ENCODE measurements at places on chromosomes 7 and 10.
A peak's percentile ranks its signal among the peaks of the same experiment; 100 is the strongest.

DNA sequence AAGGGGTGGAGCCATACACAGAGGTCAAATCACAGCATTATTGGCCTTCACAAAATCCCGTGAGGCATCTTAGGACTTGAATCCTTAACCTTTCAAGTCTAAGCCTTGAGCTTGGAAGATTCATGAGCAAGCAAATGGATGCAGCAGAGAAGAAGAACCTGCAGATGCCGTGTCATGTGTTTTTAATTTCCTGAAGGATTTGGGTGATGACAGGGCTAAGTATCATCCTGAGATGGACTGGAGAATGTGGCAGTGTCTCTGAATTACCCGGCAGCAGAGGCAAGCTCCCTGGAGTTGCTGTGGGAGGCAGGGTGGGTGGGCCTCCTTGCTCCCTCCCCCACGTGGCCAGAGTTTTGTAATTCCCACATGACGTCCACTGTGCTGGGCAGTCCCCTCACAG lies 50.8 kb downstream of the GCC1 start:
- DNase-seq = no peak

GRCh38 chr10:36766940-36767339 lies 358.5 kb upstream of the ANKRD30A start:
- DNase-seq = no peak

DNA sequence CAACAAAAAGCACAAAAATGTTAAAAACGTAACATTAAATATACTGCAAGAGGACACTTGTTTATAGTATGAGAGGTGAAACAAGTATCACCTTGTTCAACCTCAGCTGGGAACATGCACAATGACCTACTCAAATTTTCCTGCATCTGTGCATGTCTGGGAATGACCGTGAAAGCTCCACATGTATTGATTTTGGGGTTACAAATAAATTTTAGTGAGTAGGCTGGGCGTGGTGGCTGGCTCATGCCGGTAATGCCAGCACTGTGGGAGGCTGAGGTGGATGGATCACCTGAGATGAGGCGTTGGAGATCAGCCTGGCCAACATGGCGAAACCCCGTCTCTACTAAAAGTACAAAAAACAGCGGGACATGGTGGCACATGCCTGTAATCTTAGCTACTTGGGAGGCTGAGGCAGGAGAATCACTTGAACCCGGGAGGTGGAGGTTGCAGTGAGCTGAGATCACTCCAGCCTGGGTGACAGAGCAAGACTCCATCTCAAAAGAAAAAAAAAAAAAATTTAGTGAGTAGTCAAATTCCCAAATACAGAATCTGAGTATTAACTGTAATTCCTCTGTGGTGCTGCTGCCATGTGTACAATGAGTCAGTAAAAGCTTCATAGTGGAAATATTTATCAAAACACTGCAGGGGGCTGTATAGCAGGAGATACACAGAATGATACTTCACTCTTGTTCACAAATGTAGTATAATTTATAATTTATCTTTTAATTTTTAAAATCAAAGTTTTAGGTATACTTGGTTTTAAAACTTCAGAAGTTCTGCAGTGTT lies 41.1 kb downstream of the SUGCT start:
- DNase-seq = no peak

DNA sequence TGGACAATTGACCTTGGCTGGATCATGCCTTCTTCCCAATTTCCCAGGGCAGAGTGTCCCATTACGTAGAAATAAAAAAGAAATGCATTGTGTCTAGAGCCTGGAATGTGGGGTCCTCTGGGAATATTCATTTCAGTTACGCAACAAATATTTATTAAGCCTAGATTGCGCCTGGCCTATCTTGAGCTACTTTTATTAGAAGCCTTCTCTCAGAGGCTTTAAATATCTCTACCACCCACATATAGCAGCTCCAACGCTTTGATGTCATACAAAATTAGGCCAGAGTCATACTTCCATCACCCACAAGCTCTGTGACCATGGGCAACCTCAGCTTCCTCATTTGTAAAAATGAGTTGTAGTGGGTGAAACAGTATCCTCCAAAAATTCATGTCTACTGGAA lies 24.9 kb upstream of the CARD11 start:
- no peak for DNase-seq

DNA sequence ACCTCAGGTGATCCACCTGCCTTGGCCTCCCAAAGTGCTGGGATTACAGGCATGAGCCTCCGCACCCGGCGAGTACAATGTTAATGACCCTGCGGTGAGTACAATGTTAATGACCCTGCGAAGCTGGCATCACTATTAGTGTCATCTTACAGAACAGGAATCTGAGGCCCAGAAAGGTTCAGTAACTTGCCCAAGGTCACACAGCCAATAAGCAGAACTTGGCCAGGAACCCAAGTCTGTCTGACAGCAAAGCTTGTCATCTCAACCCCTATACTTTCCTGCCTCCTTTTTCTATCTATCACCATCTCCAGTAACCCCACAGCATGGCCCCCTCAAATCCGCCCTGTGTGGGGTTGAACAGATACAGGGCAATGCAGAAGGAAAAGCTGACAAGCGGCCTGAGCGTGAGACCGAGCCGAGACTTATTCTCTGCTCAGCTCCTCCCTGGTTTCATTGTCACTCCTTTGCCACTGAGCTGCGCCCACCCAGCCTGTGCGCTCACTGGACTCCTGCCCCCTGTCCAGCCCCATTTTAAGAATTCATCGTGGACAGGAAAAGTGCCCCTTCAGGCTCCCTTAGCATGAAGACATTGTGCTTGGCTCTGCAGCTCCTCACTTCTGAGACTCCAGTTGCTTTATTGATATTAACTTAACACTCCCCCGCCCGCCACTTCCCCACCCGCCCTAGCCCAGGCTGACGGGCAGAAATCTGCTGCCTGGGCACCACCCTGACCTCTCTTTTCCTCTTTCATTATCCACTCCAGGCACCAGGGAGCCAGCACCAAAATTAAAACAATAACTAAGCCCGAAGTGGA lies 58.1 kb upstream of the LBX1 start:
- DNase-seq = no peak

- DNase-seq = no peak
These were observed 207.0 kb upstream of the PPP2R2D start for GRCh38 chr10:131693766-131694165.

DNA sequence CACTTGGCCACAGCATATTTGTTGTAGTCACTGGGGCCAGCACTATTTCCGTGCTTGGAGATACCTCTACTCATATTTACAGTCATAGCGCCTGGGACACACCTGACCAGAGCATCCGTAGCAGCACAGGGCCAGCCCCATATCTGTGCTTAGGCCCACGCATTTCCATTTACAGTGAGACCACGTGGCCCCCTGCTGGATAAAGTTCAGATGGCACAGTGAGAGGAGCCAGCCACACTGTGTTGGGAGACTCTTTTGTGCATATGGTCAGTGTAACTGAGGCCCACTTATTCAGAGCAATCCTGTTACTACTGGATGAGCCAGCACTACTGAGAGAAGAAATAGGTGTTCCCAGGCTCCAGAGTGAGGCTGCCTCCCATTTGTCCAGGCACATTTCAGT lies 455.3 kb downstream of the REEP3 start:
- no peak for DNase-seq

- DNase-seq = no peak
These were observed 256.8 kb upstream of the FZD8 start for GRCh38 chr10:35898716-35899440.

- no peak for DNase-seq
These were observed 104.4 kb upstream of the PHYHIPL start for GRCh38 chr10:59072038-59072437.

DNA sequence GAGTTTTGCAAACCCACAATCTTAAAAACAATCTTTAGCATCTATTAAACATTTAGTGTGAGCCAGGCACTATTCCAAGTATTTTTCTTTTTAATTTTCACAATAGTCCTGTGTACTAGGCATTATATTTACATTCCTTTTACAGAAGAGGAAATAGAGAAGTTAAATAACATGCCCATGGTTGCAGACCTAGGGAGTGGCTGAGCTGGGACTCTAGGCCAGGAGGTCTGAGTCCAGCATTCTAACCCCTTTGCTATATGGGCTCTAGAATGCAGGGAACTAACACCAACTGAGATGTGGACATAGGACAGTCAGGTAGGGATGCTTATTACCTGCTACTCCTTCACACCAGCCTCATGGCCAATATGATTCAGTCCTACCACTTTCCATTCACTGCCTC lies 243.8 kb downstream of the XPNPEP1 start:
- DNase-seq = no peak

- peak; percentile 45 for DNase-seq
These were observed 101.1 kb upstream of the TARP start for GRCh38 chr7:38374507-38374906.

GRCh38 chr7:44401692-44402091 lies 76.3 kb upstream of the CAMK2B start:
- DNase-seq = no peak

DNA sequence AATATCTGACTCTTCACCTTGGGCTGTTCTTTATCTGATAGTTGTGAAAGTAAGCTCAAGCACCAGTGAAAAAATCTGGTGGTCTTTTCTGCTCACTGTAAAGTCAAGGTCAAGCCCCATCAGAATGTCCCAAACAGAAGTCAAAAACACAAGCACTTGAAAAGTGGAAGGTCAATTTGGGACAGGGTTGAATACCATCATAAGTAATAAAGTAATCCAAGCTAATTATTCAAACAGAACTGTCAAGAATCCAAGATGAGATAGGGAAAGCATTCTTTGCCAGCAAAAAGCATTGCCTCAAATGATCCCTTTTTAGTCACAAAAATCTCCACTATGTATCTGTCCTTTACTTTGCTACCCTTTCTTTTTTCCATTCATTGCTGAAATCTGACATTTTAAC lies 430.1 kb upstream of the NPVF start:
- DNase-seq = no peak

DNA sequence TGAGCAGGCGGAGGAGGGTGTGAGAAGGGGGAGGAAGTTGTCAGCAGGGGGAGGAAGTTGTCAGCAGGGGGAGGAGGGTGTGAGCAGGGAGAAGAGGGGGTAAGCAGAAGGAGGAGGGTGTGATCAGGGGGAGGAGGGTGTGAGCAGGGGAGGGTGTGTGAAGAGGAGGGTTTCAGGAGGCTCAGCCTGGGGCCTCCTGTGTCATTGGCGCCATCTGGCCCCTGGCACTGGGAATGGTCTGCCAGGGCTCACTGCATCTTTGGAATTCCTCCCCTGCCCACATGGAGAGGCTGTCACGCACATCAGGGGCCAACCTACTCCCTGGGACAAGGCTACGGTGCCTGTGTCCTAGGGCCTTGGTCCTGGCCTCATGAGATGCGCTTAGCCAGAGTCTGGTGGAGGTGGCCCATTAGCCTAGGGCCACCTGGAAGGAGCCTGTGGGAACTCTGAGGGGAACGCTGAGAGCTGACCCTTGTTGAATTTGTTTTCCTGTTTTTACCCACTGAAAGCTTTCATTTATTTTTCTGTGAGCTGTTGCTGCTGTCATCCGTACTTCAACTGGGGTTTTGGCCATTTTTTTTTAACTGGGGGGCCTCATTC lies 18.0 kb downstream of the CAMK2B start:
- DNase-seq = no peak

- no peak for DNase-seq
These were observed 250.9 kb downstream of the SNX13 start for GRCh38 chr7:17689361-17689902.

GRCh38 chr10:125709553-125710474 lies 9.7 kb upstream of the EDRF1 start:
- no peak for DNase-seq

DNA sequence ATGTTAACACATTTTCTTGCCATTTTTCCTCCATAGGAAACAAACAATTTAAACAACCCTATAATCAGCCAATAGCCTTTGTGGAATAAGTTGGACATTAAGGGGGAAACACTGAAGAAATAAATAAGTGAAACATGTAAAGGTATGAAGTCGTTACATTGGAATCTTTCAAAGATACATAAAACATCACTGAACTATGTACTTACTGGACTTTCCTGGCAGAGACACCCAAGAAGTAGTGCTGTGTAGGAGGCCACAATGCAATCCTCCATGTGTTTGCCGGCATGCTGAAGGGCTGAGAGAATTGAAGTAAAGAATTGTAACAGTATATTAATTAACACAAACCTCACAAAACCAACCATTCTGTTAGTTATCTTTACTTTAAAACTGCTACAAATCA lies 76.5 kb upstream of the GRID1 start:
- DNase-seq = no peak

- no peak for DNase-seq
These were observed 166.4 kb upstream of the TNRC18 start for GRCh38 chr7:5589819-5590595.

GRCh38 chr7:45027774-45028114 lies 27.7 kb downstream of the CCM2 start:
- no peak for DNase-seq

DNA sequence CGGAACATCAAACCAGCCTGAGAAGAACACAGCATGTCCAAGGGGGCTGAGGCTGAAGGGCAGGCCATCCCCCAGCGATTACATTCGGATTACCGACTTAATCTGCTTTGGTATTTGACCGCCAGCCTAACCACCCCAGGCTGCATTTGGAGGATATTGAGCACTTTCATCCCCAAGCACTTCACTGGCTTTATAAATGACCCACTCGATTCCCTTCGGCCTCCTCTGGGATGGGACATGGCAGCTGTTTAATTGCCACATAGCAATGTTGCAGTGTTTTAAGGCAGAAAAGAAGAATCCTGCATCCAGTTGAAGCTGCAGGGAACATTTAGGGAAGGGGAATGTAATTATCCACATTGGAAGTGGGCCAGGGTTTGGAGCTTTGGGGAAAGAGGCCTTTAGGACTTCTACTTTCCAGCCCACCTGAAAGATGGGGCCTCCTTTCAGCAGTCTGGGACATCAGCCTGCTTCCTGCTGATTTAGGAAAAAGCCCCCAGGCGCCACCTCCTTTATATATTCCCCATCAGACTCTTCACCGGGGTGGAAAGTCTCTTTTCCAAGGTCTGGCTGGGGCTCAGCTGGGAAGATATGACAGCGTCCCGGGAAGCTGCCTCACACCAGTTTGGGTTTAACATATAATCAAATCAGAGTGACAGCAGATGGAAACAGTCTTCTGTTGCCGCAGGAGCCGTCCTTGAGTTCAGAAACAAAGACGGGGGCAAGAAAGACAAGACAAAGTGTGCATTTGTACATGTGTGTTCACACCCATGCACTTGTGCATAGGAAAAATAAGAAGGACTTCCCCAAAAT lies 9.2 kb downstream of the DPCD start:
- no peak for DNase-seq

GRCh38 chr10:47346581-47347302 lies 1.4 kb upstream of the RBP3 start:
- no peak for DNase-seq

DNA sequence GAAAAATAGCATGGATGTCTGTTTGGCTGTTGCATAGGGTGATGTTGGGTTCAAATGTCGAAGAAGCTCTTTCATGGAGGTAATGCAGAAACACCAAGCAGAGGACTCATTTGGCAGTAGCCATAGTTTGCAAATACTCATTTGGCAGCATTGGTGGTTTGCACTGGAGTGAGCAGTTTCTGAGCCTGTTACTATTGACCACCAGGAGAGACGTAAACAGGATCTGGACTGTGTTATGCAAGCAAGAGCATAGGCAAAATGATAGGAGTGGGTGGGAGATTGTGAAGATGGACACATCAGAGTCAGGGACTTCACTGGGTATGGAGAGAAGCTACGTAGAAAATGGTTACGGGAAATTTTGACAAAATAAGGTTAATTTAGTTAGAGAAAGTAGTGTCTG lies 22.9 kb upstream of the A1CF start:
- DNase-seq = no peak

- no peak for DNase-seq
These were observed 40.0 kb upstream of the PFKFB3 start for GRCh38 chr10:6162589-6163356.

Data from stimulated activated CD8-positive, alpha-beta memory T cell treated with anti-CD3 and anti-CD28 coated beads, Interleukin-4, amount 100 ng/mL, for 1 hour (primary cell).